Stimulated activated CD4-positive, alpha-beta T cell treated with anti-CD3 and anti-CD28 coated beads, Interleukin-4, amount 100 ng/mL, for 1 hour (primary cell): ENCODE measurements at places on chromosomes 7 and 10.

- no peak for DNase-seq
These were observed 71.8 kb downstream of the ZNF438 start for GRCh38 chr10:30959836-30960210.

GRCh38 chr10:123996302-123996701 lies 97.1 kb downstream of the CHST15 start:
- no peak for DNase-seq

GRCh38 chr7:27771111-27771510 lies 31.1 kb downstream of the TAX1BP1 start:
- no peak for DNase-seq

DNA sequence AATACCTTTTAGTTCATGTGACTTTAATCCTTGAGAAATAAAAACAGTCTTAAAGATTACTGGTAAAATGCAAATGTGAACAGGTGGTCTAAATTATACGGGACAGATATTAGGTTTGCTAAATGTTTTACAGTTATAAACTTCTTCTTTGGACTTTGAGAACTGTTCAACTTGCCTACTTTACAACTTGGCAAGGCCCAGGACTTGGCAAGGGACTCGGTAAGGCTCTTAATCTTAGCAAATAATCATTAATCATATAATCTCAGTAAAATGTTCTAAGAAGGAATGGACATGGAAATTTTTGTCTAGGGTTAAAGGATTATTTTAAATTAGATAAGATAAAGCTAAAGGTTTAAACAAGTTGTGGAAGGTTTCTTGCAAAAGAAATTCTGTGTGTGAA lies 4.8 kb upstream of the UBE2D4 start:
- DNase-seq = no peak

- DNase-seq = peak; percentile 37
These were observed 495 bp downstream of the EIF3B start for GRCh38 chr7:2354939-2355704.

DNA sequence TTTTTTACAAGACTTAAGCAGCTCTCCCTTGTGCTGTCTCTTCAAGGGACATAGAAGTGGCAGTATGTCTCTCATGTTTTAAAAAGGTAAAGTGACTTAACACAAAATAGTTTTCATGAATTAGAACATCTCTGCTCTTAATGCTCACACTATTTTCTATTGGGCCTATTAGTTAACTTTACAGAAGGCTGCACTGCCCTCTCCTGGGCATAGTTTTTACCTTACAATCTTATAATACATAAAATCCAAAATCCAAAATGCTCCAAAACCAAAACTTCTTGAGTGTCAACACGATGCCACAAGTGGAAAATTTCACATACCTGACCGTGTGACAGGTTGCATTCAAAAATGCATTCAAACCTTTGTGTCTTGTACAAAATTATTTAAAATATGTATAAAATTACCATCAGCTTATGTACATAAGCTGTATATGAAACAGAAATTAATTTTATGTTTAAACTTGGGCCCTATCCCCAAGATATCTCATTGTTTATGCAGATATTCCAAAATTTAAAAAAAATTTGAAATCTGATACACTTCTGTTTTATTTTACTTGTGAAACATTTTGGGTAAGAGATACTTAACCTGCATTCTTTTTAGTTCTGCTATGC lies 25.8 kb downstream of the TES start:
- peak; percentile 45 for DNase-seq

- no peak for DNase-seq
These were observed 88.5 kb downstream of the PRLHR start for GRCh38 chr10:118506671-118507590.

DNA sequence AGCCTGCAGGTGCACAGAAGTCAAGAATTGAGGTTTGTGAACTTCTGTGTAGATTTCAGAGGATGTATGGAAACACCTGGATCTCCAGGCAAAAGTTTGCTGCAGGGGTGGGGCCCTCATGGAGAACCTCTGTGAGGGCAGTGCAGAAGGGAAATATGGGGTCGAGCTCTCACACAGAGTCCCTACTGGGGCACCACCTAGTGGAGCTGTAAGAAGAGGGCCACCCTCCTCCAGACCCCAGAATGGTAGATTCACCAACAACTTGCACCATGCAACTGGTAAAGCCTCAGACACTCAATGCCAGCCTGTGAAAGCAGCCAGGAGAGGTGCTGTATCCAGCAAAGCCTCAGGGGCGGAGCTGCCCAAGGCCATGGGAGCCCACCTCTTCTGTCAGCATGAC lies 205.8 kb downstream of the CCSER2 start:
- no peak for DNase-seq

DNA sequence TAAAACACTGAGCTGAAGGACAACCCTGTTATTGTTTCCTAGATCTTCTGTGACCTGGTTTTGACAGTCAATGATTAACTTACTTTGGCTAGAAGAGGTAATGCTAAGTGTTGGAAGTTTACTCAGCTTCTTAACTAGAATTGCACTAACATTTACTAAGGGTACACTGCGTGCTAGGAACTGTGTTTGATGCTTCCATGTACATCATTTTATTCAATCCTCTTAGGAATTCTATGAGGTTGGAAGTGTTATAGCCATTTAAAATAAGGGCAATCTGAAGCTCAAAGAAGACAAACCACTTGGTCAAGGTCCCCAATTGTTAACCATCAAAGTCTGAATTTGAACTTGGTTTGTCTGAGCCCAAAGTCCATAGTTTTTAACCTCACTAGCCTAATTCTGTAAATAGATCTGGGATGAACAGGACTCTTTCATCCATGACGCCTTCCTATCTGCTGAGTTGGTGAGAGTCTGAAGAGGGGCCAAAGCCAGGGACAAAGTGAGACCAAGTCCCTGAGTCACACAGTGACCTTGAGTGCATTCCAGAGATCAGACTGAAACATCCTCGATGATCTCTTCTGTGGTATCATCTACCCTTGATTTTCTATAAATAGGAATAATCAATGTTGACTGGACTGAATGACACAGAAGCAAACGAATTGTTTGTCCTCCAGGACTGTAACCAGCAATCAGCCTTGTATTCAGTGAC lies 29.2 kb upstream of the ZNRF2 start:
- no peak for DNase-seq

DNA sequence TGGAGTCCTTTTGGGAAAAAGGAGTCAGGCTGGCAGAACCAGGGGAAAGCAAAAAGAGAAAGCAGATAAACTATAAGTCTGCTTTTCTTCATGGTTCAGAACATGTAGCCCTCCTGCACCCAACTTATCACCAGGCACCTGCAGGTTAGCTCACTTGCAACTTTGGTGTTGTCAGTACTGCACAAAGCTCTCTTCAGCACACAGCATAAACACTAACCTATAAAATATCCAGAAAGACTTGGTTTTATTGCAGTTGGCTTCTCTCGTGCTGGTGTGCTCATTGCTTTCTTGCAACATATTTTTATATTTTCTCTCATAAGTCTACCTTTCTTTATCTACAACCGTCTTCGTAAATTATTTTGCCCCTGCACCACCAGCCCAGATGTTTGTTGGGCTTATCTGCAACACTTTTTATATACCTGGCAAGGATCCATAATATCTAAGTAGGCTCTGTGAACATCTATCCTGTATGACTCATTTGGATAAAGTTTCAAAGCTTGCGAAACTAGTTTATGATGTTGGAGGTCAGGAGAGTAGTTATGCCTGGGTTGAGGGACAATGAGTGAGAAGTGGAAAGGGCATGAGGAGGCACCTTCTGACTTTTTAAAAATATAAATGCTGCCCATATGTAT lies 164.6 kb downstream of the ANKRD30A start:
- no peak for DNase-seq

DNA sequence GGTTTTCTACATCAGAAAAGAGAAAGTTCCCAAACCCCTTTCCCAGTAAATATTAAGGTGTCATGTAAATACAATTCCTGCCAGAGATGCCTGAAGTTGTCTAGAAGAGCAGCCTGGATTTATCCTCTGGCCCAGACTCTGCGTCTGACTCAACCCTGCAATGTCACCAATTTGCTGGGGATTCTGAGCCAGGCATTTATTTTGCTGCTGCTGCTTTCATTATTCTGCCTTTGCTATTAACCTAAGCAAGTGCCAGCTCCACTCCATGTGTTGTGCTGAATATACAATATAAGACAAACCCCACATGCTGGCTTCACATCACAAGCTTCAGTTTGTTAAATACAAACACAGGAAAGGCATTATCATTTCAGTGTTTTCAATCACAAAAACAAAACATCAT lies 59.1 kb downstream of the ELAPOR2 start:
- DNase-seq = no peak

GRCh38 chr7:12469568-12469967 lies 65.9 kb upstream of the VWDE start:
- no peak for DNase-seq

- no peak for DNase-seq
These were observed 43.5 kb downstream of the IDE start for GRCh38 chr10:92530421-92530820.

DNA sequence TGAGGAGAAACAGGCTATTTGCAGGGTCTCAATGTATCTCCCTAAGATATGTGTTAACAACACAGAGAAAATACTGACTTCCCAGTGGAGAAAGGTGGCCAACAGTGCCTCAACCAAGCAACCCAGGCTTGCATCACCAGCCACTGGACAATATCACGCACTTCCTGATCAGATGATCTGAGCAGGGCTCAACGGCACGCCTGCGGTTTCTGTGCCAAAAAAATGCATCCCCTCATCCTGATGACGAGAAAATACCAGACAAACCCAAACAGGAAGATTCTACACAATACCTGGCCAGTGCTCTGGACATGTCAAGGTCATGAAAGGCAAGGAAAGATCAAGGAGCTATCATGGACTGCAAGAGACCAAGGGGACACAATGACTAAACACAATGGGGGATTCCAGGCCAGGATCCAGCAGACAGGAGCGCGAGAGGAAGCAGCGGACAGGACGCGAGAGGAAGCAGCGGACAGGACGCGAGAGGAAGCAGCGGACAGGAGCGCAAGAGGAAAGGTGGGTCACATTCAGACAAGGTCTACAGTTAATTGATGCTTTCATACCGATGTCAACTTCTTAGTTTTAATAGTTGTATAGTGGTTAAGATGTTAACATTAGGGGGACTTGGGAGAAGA lies 51.1 kb downstream of the GNA12 start:
- DNase-seq = no peak
